ENCODE measurements at places on chromosomes 16 and 17.
A peak's percentile ranks its signal among the peaks of the same experiment; 100 is the strongest.

DNA sequence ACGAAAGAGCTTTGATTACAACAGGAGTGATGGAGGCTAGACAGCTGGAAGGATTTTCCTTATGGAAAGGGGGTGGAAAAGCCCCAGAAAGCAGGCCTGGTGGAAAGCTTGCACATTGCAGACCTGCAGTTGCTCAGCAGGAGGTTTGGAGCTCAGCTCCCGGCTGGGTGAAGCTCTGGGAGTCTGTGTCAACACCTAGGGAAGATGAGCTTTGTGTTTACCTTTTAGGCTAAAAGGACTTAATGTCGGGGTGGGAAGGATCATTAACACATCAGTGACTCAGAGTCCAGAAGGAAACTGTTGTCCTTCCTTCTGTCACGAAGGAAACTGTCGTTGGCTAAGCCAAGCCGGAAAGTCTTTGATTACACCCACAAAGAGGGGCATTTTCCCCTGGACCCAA is 48.2 kb downstream of the RAP1GAP2 start:
- DNase-seq: no peak

DNA sequence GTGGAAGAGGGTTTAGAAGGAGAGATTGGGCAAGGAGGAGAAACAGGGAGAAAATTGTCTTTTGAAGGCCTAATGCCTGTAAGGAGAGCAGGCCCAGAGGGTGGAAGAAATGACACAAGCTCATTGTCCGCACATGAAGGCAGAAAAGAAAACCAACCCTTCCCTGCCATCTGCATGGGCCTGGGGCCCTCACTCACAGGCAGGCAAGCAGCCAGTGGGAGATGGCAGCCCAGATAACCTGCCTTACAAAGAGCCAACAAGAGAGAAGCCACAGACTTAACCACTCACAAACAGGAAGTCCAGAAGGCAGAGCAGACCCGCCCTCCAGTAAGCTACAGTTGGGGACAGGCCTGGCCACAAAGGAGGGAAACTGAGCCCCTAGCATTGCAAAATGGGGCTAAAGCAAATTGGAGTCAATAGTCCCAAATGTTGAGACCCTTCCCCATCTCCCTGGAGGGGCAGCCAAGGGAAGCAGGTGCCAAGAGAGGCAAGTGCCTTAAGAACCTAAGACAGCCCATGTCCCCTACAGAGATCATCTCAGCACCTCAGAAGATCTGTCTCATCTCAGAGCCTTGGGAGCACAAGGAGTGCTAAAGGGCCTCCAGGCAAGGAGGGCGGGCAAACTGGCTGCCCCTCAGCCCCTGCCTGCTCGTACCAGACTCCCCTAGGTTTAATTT is 7.3 kb upstream of the TSPOAP1 start:
- no peak for DNase-seq

- DNase-seq: no peak
Measured at GRCh38 chr16:28543072-28543471, 4.3 kb upstream of the NUPR1 start.

DNA sequence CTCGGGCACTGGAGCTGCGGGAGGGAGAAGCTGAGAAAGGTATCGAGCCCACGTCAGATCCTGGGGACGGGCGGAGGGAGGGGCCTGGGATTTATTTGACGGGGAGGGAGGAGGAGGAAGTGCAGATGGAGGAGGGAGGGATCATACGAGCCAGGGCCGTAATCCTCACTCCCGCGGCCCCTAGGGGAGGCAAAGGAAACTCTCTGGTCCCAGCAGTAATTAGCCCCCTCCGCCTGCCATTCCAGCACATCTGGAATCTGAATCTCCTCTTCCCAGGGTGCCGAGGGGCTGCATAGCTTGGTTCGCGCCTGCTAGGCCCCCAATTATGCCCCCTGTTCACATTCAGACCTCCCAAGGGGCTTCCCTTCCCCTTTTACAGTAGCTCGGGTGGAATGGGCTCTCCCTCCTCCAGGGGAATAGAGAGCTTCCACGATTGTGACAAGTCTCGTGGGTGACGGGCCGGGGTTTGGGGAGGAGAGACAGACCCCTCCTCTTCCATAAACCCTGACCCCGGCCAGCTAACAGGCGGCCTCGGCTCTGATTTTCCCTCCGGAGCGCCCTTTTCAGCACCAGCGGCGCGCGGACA is at the start of gene SEZ6L2:
Gene SEZ6L2 (minus strand): TSS at position 35 of the 586 bp plus-strand sequence. CDS start 531 bp downstream, outside the sequence.
- DNase-seq: peak; percentile 59

DNA sequence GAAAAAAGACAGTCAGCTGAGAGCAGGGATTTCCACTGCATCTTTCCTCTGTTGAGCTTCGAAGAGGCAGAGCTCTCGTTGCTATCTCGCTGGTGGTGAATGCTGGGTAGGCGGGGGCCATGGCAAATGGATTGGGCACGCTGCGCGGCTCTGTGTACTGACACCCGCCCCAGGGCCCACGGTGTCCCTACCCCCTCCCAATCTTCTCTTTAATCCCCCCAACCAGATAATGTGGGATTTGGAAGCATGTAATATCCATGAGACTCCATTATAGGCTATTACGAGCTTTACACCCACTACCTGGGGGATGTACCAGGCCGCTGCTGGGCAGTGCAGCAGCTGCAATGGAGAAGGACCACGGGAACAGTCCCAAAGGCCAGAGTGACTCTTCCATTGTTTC is 8.3 kb downstream of the PIPOX start:
- DNase-seq: no peak

- peak; percentile 49 for DNase-seq
Measured at GRCh38 chr17:41367426-41368075, 2.1 kb downstream of the KRT33B start.

GRCh38 chr16:89136931-89137330 is 34.6 kb upstream of the CDH15 start:
- no peak for DNase-seq

- DNase-seq: no peak
Measured at GRCh38 chr17:31495022-31495885, 103.8 kb downstream of the RAB11FIP4 start.

DNA sequence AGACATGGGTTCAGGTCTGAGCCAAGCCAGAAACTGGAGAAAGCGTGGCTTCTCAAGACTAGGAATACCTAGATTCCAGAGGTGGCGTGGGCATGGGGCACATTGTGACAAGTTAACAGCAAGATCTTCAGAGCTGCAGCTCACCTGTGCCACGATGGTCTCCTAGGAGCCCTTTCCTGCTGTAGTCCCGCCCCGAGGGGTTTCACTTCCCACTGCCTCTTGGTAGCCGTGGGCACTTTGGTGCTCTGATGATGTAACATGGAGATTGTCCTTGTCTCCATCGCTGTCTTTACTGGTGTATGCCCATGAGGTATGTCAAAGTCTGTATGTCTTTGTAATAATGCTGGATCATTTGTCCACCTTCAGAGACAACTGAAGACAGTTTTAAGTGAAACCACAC is 89.7 kb downstream of the WWOX start:
- DNase-seq: no peak

- DNase-seq: no peak
Measured at GRCh38 chr16:28491230-28491969, 474 bp downstream of the CLN3 start.

GRCh38 chr17:40809721-40810421 is 10.1 kb upstream of the KRT28 start:
- DNase-seq: no peak

- no peak for DNase-seq
Measured at GRCh38 chr16:49857423-49858181, 1.7 kb upstream of the ZNF423 start.

DNA sequence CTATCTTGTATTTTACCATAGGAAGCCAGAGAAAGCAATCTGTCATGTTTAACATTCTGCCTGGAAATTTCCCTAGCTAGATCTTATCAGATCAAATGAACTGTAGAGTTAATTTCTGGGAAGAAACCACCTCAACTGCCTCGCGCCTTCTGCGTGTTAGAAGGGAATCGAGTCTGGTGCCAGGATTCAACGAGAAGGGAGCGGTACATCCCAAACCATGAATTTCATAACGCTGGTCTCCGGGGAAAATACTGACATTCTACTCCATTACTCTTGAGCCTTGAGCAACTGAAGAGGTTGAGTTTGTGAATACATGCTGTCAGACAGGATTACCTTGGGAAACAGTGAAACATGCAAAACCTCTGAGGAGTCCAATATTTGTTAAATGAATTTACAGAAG is 35.2 kb downstream of the MPHOSPH6 start:
- no peak for DNase-seq

- DNase-seq: no peak
Measured at GRCh38 chr17:81841866-81842265, 7.0 kb upstream of the PPP1R27 start.

DNA sequence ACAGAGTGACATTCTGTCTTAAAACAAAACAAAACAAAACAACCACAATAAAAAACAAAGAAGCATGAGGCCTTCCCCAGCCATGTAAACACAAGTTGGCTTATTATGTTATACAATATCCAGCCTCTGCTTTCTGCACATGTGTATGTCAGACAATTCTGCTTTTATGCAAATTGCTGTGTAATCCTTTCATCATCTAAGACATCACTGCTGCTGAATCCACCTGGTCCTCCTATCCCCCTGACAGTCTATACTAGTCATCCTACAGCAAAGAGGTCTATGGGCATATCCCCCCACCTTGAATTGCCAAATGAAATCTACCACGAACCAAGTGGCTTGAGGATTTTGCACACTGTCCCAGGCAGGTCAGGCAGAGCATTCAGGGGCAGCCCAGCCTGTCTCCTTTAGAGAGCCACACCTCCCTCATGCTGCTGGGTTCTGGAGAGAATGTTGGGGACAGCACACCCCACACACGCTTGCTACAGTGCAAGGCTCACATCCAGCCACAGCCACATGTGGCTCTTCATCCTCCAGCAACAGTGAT is 339.6 kb upstream of the CDH5 start:
- no peak for DNase-seq

GRCh38 chr16:71727551-71728324 is 3.2 kb upstream of the PHLPP2 start:
- DNase-seq: no peak

GRCh38 chr16:75130150-75130771 is 13.7 kb upstream of the LDHD start:
- DNase-seq: no peak

- no peak for DNase-seq
Measured at GRCh38 chr17:65463242-65463641, 98.2 kb downstream of the AXIN2 start.

- DNase-seq: peak; percentile 74
Measured at GRCh38 chr17:44097110-44097958, 26.1 kb downstream of the HDAC5 start.

GRCh38 chr16:50323335-50324011 is 45.3 kb downstream of the BRD7 start:
- peak; percentile 9 for DNase-seq

- DNase-seq: no peak
Measured at GRCh38 chr17:42285346-42286050, 2.8 kb upstream of the STAT5A start.

DNA sequence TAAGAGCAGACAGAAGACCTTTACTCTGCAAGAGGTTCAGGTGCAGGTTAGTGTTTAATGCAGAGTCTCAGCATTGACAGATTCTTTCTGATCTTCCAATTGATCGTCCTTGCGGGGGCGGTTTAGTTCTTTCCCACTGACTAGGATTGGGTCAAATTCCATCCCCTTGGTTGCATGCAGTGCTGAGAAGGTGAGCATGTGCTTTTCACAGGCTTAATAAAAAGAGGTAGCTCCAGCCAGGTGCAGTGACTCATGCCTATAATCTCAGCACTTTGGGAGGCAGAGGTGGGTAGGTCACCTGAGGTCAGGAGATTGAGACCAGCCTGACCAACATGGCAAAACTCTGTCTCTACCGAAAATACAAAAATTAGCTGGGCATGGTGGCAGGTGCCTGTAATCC is 7.5 kb upstream of the ITGAD start:
- no peak for DNase-seq

GRCh38 chr17:15000661-15001060 is 264.5 kb downstream of the PMP22 start:
- no peak for DNase-seq

DNA sequence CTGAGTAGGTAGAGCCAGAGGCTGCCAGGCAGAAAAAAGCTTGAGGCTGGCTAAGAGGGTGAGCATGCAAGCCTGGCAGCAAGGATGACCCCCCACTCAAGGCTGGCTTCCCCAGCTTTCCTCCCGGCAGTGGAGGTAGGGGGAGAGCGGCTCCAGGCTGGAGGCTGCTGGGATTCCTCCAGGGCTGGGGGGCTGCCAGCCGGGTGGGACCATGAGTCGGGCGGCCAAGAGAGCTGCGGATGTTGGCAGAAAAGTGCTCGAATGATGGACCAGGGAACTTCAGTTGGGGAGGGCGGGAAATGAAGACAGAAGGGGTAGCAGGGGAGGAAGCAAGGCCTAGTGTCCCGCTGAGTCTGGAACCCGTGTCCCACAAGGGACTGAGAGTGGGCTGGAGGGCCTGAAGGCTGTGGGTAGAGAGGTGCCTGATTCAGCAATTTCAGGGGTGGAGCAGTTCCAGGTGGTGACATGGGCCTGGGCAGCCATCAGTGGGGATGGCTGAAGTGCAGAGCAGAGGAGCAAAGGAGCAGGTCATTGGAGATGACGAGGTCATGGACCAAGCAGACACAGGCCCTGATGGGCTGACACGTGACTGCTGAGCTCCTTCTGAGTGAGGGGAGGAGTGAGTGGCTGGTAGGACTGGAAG is 20.3 kb downstream of the HSD11B2 start:
- no peak for DNase-seq

GRCh38 chr16:51327001-51327400 is 175.9 kb upstream of the SALL1 start:
- DNase-seq: peak; percentile 25

DNA sequence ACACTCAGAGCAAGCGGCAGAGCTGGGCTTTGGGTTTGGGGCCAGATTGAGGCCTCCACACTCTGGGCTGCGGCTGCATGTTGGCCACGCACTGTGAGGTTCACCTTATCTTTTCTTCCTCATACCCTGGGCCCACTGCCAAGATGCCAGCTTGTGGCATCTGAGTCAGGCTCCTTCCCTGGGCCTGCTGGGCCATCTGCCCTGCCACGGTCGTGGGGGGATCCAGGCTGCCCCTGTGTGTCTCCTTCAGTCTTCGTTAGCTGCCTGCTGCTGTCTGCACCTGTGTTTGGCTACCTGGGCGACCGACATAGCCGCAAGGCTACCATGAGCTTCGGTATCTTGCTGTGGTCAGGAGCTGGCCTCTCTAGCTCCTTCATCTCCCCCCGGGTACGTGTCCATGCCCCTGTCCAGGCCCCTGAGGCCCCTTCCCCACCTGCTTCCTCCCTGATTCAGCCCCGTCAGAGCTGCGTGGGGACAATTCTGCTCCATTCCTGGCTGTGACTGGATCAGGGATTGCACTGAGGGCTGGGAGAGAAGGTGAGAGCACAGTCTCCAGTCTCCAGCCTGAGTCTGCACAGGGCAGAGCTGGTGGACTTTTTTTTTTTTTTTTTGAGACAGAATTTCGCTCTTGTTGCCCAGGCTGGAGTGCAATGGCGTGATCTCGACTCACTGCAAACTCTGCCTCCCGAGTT is 11.2 kb downstream of the SPNS3 start:
- DNase-seq: no peak

- DNase-seq: no peak
Measured at GRCh38 chr16:51095084-51095881, 55.8 kb downstream of the SALL1 start.

- DNase-seq: no peak
Measured at GRCh38 chr17:27824745-27825144, 24.4 kb upstream of the NOS2 start.
